Fibroblast of skin of right biceps (primary cell): ENCODE measurements at places on chromosomes 7 and 10.
A peak's percentile ranks its signal among the peaks of the same experiment; 100 is the strongest.

- peak; percentile 38 for DNase-seq
These were observed 45.5 kb upstream of the ABLIM1 start for GRCh38 chr10:114703377-114704107.

DNA sequence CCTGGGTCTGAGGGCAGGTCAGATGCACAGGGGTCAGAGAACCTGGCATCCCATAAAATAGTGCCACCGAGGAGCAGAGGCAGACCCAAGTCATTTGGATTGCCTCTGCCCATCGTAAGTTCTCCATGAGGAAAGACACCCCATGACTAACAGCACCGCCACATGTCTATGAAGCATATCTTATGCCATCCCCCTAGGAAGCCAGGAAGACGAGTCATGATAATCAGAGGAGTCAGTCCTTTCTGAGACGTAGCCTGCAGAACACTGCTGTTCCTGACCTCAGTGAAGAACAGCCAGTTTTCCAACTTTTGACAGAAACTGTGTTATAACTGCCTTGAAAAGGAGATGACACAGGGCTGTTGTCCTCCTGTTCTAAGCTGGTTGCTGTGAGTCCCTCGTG, 51.2 kb downstream of the INSYN2A start:
- DNase-seq: peak; percentile 90

DNA sequence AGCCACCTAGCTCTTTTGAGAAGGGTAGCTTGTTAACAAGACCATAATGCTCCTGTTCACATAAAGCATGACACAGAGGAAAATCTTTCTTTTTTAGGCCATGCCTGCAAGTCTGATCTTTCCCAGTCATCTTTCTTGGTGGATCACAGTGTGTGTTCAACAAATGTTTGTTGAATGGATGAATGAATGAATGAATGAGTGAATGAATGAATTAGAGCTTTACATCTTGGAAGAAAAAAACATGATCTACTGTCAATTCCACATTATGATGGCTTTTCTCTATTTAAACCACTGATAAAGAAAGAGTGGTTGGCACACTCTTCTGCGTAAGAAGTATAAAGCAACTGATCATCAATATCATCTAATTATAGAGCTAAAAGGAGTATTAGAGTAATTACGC, 148.7 kb downstream of the CCDC71L start:
- no peak for DNase-seq

- DNase-seq: peak; percentile 72
These were observed 50.6 kb downstream of the ZNF438 start for GRCh38 chr10:30980951-30981616.

DNA sequence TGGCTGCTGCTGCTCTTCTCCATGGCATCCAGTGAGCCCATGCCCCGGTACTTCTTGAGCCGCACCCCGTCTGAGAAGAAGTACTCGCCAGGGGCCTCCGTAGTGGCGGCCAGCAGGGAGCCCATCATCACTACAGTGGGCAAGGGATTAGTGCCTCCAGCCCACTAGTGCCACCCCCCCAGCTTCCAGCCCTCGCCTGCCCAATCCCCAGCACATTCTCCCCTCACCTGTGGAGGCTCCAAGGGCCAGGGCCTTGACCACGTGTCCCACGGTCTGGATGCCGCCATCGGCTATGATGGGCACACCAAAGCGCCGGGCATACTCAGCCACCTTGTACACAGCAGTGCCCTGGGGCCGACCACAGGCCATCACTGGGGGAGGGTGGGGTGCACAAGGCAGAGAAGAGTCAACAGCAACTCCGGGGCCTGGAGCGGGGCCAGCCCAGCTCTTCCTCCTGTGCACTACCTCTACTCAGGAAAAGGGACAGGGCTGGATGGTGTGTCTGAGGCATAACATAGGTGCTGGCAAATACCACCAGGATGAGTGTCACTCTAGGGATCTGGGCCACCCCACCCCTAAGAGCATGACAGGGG, 14.8 kb downstream of the IMPDH1 start:
- no peak for DNase-seq

GRCh38 chr7:105297309-105297708, 91.4 kb downstream of the SRPK2 start:
- no peak for DNase-seq

GRCh38 chr7:144384071-144384470, 19.4 kb downstream of the NOBOX start:
- peak; percentile 8 for DNase-seq
